ENCODE measurements at places on chromosomes 12 and 14.

- no peak overlapping the region for H3K4me3 ChIP-seq
- DNase-seq, result no peak
- H3K36me3 ChIP-seq, result no peaks in the 10 kb centered on the region
- no peak overlapping the region for H3K27ac ChIP-seq
- H3K4me1 ChIP-seq, result no peaks in the 10 kb centered on the region
- H3K27me3 ChIP-seq, result no peaks in the 10 kb centered on the region
Measured at GRCh38 chr12:81542065-81543010, 216.8 kb downstream of the PPFIA2 start.

GRCh38 chr14:61254808-61255526 is 26.2 kb downstream of the TMEM30B start:
- no peak for DNase-seq
- H3K4me1 ChIP-seq, result peaks cover 3% of the 10 kb centered on the region
- peaks cover 36% of the 10 kb centered on the region for H3K27me3 ChIP-seq

- DNase-seq, result no peak
- H3K4me3 ChIP-seq, result no peak overlapping the region
Measured at GRCh38 chr12:57614948-57615500, 3.8 kb downstream of the ARHGEF25 start.

DNA sequence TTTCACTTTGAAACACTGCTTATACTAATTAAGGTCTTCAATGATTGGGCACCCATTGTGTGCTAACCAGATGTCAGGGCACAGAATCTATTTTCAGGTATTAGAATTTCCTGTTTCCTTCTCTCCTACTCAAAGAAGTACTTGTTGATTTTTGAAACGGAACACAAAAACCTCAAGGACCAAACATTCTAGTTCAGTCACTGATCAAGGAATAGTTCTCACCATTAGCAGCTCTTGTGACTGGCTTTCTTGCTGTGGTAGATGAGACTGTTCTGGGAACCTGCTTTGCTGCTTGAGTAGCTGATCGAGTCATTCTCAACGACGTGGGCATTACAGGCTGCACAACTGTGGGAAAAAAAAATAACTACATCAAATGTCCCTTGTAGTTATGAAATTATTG is 11.0 kb downstream of the DLGAP5 start:
- peaks cover 49% of the 10 kb centered on the region for H3K36me3 ChIP-seq
- DNase-seq, result no peak
- no peak overlapping the region for H3K4me3 ChIP-seq
- H3K27me3 ChIP-seq, result no peaks in the 10 kb centered on the region
- H3K4me1 ChIP-seq, result peaks cover 13% of the 10 kb centered on the region
- no peak overlapping the region for H3K27ac ChIP-seq

- no peaks in the 10 kb centered on the region for H3K27me3 ChIP-seq
- no peak overlapping the region for H3K4me3 ChIP-seq
- no peak overlapping the region for H3K27ac ChIP-seq
- DNase-seq, result no peak
- peaks cover 24% of the 10 kb centered on the region for H3K36me3 ChIP-seq
- no peaks in the 10 kb centered on the region for H3K4me1 ChIP-seq
Measured at GRCh38 chr12:111692575-111693210, 6.8 kb downstream of the ACAD10 start.

DNA sequence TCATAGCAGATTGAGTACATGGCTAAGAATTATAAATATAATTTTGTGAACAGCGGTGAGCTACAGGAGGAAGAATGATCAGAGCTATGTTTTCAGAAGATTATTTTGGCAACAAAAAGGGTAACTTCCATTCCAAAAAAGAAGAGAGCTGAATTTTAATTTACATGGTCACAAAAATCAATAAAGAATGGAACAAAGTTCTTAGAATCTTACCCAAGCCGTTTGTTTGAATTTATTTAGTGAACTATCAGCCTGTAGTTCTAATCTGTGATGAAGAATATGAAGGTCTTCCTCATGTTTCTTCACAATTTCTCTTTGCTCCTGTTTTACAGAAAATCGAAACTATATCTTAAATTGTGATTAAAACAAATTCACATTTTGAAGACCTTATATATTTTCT is 54.4 kb upstream of the C12orf50 start:
- H3K27me3 ChIP-seq, result no peaks in the 10 kb centered on the region
- no peaks in the 10 kb centered on the region for H3K4me1 ChIP-seq
- peaks cover 19% of the 10 kb centered on the region for H3K36me3 ChIP-seq

All from activated CD4-positive, alpha-beta T cell treated with anti-CD3 and anti-CD28 coated beads, Interleukin-2, amount 10 ng/mL, durations not matched to agents 24 days and 14 days (primary cell).